ENCODE measurements at places on chromosomes 1 and 21.

DNA sequence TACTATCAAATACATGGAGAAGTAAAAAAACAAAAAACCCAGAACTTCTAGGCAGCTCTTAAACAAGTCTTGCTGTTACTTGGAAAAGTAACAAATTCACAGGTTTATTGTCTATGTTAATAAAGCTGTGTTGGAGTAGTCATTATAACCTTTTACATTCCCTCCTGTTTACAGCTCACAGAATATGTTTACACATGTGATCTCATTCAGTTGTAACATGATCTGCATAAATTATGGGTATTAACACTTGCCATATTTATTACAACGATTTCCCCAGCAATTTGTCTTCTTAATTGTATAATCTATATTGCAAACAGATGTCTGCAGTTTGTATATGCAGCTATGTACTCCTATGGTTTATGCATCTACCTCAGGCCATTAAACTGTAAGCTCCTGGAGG, 28.6 kb downstream of the ERG start:
- DNase-seq: no peak

GRCh38 chr21:45640888-45641479, 2.5 kb upstream of the PCBP3 start:
- DNase-seq: no peak

GRCh38 chr1:110420874-110421793, 13.6 kb upstream of the LAMTOR5 start:
- DNase-seq: no peak

DNA sequence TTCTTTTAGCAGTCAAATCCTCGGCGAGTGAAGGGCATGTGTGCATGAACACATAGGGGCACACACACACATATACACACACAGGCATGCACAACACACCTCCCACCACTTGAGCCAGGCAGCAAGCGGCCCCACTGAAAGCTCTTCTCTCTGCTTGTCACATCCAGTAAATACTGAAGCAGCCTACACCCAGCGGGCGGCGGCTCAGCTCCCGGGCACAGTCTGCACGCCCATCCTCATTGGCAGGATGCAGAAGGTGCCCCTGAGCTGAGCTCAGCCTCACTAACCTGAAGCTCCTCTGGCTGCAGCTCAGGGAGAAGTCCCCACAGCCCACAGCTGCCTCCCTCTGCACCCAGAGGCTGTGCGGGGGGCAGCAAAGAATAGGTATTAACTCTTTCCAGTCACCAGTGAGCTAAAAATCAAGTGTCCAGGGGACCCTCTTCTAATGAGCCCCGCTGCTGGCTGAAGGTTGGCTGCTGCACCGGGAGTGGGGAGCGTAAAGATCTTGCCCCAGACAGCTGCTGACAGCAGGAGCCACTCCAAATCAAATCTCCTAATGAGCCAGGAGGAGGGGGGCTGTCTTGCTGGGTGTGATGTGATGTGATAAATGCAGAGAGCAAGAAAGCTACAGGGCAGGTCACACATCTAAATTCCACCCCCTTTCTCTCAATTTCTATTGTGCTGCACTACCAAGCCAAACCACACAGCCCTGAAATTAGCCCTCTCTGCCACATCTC, 12.5 kb downstream of the RGS8 start:
- no peak for DNase-seq

DNA sequence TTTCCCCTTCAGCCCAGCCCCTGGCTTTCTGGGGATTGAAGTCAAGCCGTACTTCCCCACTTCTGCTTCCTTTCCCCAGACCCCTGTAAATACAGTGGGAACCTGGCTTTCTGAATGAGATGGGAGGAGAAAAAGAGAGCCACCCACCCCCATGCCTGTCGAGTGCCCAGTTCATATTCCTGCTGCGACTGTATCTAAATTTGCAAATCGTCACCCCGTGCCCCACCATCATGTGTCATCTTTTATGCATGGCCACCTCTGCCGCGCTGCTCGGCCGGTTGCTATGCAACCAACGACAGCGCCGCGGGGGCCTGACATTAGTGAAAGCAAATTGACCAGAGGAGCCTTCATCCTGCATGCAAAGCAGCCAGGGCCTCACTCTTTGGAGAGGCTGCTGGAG, 143.0 kb downstream of the ELAVL4 start:
- no peak for DNase-seq

GRCh38 chr1:205169248-205169647, 42.3 kb downstream of the DSTYK start:
- DNase-seq: no peak

GRCh38 chr1:205118752-205119151, 3.0 kb downstream of the RBBP5 start:
- no peak for DNase-seq

DNA sequence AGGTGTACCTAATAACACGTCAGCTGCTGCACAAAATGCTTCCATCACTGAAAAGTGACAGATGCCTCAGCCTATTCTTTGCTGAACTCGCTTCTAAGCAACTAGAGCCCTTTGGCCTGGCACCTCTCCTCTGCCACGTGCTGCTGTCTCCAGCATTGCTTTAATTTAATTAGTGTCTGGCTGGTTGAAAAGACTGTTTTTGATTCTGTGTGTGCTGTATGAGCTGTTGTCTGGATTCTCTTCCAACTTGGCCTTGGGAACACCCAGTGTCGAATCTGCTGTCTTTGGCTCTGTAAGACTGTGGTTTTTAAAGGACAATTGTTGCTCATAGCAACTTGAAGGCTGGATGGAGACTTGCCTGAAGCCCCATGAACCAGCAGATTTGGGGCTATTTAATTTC, 109.5 kb downstream of the PSMG1 start:
- DNase-seq: no peak

DNA sequence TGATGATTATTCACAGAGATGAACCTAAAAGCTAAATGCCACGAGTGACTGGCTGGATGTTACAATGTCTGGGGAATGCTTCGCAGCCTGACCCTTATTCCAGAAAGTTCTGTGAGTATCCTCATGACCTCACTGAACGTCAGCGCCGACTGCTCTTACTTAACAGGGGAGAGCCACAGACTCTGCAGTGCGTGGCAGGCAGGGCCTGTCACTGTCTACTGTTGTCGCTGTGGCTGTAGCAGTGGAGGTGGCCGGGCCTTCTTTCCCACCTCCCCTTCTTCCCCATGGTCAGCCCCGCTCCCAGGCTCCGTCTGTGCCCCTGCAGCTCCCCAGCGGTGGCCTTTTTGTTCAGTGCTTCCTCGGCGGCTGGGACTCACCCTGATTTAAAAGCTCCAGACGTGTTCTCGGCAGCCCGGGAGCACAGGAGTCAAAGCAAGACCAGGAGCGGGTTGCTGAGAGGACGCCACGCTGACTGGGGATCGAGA, 52.2 kb upstream of the TARBP1 start:
- DNase-seq: no peak

DNA sequence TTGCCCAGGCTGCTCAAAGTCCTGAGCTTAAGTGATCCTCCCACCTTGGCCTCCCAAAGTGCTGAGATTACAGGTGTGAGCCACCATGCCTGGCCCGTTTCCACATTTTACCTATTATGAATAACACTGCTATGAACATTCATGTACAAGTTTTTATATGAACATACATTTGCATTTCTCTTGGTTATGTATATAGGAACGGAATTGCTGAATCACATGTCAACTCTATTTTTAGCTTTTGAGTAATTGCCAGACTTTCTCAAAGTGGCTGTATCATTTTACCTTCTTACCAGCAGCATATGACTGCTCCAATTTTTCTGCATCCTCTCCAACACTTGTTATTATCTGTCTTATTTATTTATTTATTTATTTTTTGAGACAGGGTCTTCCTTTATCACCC, 2.7 kb downstream of the SPATA21 start:
- DNase-seq: no peak

DNA sequence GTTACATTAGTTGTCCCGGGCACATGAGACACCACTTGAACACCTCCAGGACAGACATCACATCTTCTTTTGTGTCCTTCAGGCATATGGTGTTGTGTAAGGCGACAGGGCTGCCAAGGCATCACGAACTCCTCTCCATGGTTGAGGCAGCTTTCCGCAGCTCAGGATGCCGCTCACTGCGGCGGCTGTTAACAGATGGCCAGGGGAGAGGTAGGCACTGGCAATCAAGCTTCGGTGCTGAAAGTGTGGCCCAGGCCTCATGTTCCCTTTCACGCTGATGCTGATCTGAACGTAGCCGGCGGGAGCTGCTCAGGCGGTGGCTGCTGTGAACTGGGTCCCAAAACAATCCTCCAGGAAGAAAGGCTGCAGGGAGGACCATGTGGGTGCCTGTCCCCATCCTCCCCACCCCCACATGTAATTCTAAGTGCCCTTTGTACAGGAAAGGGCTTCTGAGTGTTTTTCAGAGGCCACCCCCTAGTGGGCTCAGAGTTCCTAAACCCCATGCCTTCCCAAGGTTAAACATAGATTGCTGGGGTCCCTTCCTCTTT, 287.1 kb upstream of the AJAP1 start:
- no peak for DNase-seq

GRCh38 chr1:23337869-23338268, 6.2 kb downstream of the HNRNPR start:
- DNase-seq: no peak

DNA sequence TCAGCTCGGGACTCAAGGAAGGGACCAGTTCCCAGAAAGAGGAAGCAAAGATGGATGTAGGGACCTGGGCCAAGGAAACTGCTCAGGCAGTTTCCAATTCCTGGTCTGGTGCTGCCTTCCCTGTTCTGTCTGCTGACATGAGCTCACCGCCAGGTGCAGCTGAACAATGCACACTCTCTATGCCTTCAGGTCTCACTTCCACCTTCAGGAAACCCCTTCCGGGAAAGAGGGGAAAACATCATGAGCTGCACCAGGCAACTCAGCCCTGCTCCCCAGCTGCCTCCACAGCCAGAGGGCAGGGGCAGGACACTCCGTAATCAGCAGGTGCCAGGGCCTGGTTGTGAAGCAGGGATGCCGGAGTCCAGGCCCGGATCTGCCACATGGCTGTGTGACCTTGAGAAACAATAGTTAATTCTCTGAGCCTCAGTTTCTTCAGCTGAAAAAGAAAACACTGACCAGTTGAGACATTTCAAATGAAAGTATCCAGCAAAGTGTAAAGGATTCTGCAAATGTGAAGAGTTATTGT, 27.8 kb downstream of the SMIM12 start:
- DNase-seq: peak; percentile 77

DNA sequence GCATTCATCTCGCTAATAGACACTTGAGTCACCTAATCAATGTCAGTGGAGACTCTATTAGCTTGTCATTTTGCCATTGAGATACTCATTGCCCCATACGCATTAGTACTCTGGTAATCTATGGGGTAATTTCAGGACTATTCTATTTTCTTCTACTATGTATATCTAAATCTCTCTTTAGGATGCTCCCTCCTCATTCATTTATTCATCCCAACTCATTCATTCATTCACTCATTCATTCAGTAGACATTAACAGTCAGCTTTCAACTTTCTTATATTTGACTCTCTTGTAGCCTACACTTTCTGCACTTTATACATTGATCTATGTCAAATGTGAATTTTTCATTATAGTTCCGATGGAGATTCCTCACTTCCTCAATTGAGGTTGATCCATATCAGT, 170.9 kb downstream of the ASTN1 start:
- no peak for DNase-seq

DNA sequence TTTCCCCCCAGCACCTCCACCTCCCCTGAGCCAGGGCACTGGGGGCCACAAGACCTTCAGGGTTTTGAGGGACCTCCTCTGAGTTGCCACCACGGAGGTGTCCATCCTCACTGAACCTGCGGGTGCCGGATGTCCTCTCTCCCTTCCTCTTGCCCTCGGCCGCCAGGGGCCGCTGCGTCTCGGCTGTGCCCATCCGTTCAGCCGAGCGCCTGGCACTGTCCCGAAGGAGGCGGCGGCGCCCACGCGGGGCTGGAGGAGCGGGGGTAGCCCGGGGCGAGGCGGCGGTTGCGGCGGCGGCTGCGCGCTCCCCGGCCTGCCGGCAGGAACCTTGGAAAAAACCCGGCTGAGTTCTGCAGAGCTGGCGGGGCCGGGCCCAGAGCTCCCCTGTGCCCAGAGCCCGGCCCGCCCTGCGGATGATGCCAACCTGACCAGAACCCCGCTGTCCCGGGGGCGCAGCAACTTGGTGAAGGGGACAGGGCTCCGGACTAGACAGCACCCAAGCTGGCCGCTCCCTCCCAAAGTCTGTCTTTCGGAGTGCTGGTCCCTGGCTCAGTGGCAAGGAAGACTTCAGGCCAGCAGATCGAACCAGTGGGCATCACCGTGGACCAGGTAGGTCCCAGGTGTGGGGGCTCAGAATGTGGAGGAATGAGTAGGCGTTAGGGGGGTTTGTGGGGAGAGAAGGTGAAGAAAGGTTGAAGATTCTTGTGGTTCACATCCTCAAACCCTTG, 3.7 kb upstream of the PPM1J start:
- peak; percentile 94 for DNase-seq

DNA sequence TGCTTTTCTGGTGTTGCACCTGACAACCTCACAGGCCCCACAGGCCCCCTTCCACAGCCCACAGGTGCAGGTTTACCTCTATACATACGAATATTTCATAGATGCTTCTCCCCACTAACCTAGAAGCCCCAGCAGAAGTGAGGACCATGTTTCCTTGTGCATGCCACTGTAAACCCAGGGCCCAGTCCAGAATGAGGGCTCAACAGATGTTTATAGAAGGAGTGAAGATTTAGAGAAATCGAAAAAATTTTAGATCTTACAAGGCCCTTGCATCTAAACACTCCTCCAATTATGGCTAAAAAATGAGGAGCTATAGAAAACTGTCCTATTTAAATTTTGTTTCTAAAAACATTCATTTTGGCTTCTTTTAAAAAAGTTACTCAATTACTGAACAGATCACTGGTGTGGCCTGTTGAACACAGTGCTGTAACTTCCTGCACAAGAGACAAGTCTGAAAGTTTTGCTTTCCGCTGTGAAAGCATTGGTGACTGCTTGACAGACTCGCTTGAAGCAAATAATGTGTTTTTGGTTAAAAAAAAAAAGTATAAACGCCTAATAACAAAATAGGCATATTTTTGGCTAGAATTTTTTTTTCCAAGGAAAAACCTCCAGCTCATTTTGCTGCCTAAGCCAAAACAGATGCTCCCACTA, 1.2 kb downstream of the ABCB10 start:
- peak; percentile 25 for DNase-seq

GRCh38 chr1:162256287-162256686, 120.4 kb downstream of the SPATA46 start:
- DNase-seq: no peak

- no peak for DNase-seq
Measured at GRCh38 chr1:30847358-30847972, 61.1 kb downstream of the SDC3 start.

DNA sequence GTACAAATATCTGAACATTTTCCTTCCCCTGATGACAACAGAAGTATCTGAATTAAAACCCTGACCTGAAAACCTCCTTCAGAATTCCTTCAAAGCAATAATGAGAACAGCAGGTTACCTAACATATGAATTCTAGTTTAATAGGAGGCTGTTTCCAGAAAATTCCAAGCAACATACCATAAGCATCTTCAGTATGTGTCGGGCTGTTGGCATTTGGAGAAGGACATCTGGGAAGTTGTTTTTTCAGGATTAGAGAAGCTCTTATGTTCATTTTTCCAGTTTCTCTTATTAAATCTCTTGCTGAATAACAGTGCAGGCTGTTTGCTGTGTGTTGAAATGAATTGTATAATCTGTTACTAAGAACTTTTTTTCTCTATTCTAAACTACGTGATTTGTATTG, 101.5 kb downstream of the PLA2G4A start:
- DNase-seq: no peak

- DNase-seq: no peak
Measured at GRCh38 chr1:34866762-34867109, 7.2 kb upstream of the SMIM12 start.

GRCh38 chr1:202811296-202812175, 782 bp downstream of the PCAT6 start:
- no peak for DNase-seq

- no peak for DNase-seq
Measured at GRCh38 chr21:26366781-26367180, 196.2 kb upstream of the APP start.
